Mucosa of gallbladder (tissue), 1 donor: ENCODE measurements at places on chromosomes 5 and 9. TPM values are rescaled to one million over a fixed set of nuclear protein-coding genes. Genes with fewer than 3 reads are reported as not detected.

MZB1 gene
- 1.1 TPM for total RNA-seq

SGCD gene
- 10.6 TPM for total RNA-seq

CAMK2A gene
- 5.0 TPM for total RNA-seq

GRCh38 chr5:115336201-115336720 is 39.8 kb upstream of the CCDC112 start:
- DNase-seq = no peak

DNA sequence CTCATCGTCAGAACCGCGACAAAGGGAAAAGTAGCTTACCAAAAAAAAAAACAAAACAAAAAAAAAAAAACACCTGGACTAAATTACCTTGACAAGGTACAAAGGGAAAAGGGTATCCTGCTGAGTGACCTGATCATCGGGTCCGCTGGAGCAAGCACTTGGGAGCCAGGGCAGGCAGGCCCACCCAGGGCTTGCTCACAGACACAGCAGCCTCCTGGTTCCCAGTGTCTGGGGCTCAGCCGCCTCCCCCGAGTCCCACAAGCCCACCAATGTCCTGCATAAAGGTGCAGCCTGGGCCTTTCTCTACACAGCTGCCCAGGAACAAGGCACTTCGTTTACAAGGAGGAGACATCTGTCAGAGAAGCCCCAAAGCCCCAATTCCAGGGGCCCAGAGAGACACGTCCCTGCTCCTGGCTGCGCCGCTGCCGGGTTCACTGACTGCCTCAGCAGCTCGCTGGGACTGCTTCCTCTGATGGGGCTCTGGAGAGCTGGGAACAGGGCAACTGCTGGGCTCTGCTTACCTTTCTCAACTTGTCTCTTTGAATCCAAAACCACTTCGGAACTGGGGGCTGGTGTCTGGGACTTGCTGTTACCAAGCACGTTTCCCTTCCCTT is 63.4 kb downstream of the GOLM1 start:
- no peak for DNase-seq

GRCh38 chr5:126138281-126138931 is 284.8 kb upstream of the GRAMD2B start:
- DNase-seq = no peak

DNA sequence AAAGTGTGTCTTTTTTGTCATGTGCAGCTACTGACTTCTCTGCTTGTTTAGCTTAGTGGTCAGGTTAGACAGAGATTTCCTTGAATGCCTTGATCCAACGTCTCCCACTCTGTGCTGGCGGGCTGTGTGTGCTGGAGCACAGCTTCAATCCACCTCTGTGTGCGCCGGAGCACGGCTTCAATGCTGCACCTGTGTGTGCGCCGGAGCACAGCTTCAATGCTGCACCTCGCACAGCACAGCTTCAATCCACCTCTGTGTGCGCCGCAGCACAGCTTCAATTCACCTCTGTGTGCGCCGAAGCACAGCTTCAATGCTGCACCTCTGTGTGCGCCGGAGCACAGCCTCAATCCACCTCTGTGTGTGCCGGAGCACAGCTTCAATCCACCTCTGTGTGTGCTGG is 69.0 kb upstream of the PHYKPL start:
- no peak for DNase-seq

GRCh38 chr5:43852279-43852678 is 249.3 kb downstream of the NNT start:
- DNase-seq = no peak

- no peak for DNase-seq
These were observed 111.3 kb downstream of the TMEM174 start for GRCh38 chr5:73284220-73284795.
